Renal cortex interstitium (tissue), 15 donors: ENCODE measurements at places on chromosomes 2 and 18.
A peak's percentile ranks its signal among the peaks of the same experiment; 100 is the strongest.

GRCh38 chr2:170892391-170892951, 36.6 kb upstream of the GORASP2 start:
- no peak for DNase-seq

GRCh38 chr2:119477113-119477505, 45.5 kb downstream of the TMEM37 start:
- no peak for DNase-seq

DNA sequence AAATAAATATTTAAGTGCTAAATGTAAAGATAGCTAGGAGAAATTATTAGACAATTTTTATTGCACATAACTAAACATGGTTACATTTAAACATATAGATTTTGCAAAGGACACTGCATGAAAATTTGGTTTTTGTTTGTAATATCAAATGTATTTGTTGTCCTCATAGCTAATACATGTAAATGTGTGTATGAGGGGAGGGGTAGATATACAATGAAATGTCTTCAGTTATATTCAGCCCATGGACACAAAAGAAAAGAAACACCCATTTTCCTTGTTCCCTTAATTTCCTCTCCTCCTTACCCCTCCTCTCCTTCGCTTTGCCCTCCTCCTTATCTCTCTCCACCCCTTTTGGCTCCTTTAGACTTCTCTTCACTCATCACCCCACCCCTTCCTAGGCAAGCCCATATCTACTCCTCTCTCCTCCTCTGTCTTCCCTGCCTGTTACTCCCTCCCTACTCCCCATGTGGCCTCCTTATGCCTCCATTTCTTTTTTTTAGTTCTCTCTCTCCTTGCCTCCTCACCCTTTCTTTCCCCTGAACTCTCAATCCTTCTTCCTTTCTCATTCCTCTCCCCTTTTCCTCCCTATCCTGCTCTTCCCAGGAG, 1.4 kb downstream of the COL3A1 start:
- DNase-seq: no peak

- no peak for DNase-seq
Observed at GRCh38 chr18:35610089-35610488, 28.5 kb downstream of the GALNT1 start.

DNA sequence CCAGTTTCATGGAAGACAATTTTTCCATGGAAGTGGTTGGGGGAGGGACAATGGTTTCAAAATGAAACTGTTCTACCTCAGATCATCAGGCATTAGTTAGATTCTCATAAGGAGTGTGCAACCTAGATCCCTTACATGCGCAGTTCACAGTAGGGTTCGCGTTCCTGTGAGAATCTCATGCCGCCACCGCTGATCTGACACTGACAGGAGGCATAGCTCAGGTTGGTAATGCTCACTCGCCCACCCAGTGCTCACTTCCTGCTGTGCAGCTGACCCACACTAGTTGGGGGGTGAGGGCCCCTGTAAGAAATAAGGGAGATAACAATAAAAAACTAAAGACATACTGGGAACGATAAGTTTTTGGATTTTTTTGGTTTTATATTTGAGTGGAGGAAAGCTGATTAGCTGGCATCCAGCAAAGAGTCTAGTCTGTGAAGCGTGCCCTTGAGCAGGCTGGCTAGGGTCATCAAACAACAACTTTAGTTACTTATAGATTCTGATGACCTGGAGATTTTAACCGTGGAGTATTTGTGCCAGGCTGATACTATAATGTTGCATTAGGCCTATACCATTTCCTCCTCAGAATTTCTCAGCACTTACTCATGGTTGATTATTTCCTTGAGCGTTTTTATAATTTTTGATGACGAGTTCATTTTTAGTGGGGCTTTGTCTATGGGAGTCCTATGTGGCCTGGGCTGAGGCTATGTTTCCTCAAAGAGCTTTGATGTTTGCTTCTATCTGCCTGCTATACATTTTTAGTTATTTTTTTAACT, 6.3 kb upstream of the MCFD2 start:
- no peak for DNase-seq

DNA sequence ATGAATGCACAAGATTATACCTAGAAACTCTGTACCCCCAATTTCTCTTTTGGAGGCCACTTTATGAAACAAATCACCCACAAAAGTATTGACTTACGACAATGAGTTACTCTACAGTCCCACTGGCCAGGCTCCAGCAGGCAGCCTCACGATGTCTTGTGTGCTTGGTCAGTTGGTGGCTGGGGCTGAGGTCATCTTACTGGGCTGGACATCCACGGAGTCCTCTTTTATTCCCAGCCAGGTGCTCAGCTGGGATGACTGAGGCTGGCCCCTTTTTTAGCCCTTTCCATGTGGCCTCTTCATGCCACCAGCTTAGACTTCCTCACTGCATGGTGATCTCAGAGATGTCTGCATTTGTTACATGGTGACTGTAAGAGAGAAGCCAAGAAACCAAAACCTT, 8.9 kb upstream of the ID2 start:
- no peak for DNase-seq

GRCh38 chr2:7567646-7568045, 650.4 kb downstream of the RNF144A start:
- DNase-seq: no peak

DNA sequence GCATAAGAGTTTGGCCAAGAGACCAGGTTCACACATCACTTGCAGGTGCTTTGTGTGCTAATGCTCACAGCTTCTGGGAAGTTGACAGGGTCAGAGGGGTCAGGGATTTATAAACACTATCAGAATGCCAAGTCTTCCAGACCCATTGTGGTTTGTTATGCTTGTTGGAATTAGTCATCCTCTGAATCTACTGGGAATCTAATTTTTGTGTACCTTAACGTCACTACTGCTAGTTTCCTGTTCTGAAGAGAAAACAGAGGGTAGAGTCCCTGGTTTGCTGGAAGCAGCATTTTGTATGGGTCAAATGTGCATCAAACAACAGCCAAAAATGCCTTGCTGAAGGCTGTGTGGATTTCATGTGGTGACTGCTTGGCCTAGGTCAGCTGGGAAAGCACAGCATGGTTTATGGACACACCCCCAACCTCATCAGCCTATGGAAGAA, 33.3 kb downstream of the ANTXR1 start:
- DNase-seq: no peak

DNA sequence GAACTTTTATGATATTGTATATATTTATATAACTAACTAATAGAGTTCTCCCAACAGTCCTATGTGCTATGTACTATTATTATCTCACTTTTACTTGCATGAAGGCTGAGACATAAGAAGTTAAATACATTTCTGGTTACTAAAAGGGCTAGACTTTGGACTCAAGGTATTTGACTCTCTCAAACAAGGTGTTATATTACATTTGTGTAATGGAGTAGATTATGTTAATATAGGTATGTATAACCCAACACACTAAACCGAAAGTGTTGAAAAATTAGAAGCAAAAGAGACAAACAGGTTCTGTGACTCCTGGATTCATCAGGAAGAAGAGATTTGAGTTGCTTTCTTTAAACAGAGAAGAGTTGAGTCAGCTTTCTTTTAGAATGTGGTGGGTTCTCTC, 733.6 kb upstream of the ZEB2 start:
- no peak for DNase-seq

DNA sequence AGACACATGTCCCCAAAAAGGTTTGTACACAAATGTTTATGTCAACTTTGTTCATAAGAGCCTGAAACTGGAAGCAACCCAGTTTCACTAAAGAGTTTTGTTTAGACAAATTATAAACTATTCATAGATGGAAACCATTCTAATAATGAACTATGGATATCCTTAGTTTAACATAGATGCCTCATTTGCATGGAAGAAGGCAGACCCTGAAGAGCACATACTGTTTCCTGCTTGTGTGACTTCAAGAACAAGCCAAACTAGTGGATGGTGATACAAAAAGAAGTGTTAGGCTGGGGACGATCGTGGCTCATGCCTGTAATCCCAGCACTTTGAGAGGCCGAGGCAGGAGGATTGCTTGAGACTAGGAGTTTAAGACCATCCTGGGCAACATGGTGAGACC, 48.1 kb downstream of the ACOXL start:
- DNase-seq: no peak

DNA sequence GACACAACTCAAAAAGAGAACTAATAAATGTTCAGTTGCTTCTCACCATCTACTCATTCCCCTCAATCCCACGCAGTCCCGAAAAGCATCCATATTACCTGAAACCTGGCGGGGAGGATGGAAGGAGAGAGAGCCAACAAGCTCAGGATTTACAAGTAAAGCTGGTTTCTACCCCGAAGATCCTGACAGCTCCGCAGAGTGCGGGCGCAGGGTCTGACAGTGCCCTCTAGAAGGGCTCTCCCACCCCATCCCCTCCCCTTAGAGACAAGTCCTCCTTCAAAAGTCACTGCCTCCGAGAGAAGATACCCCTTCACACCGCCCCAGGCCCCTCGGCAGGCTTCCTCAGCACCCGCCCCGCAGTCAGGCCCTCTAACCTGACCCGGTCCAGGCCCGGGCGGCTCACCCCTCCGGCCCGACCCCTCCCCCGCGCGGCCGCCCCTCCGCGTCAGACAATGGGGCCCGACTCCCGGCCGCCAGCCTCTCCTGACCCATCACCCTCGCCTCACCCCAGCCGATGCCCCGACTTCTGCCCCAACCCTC, 550 bp downstream of the RAB1A start:
- peak; percentile 23 for DNase-seq

- DNase-seq: no peak
Observed at GRCh38 chr2:190807886-190808285, 72.7 kb upstream of the GLS start.

GRCh38 chr18:7980136-7980535, 413.0 kb downstream of the PTPRM start:
- DNase-seq: no peak

GRCh38 chr2:26617588-26618083, 23.5 kb downstream of the CIB4 start:
- DNase-seq: no peak

DNA sequence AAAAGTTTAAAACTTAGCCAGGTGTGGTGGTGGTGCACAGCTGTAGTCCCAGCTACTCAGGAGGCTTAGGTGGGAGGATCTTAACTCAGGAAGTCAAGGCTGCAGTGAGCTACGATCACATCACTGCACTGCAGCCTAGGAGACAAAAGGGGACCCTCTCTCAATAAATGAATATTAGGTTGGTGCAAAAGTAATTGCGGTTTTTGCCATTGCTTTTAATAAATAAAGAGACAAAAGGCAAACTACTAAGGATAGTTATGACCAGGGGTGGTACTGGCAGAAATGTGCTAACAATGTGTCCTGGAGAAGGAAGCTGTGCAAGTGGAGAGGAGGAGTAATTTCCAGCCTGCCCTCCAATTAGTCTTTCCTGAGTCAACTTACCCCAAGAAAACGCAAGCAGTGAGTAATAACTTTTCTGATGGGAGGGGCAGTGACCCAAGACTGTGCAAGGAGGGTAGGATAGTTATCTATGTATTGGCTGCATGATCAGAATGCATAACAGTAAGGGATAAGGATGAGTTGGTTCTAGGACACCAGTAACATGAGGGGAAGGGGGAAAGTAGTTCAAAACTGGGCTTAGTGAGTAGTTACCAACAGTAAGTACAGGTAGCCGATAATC, 1.5 kb downstream of the EXOC6B start:
- no peak for DNase-seq

DNA sequence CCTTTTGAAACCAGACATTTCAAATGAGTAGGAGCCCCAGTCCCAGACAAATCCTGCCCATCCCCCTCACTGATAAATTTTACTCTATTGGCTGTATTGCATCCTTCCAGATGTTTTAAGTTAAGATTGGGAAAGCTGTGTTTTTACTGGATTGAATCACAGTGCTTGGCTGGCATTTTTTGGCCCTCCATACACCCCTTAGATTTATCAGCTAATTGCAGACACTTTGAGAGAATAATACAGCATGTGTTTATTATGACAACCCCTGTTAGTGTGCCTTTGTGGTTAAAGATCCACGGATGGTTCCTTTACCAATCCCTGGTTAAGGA, 74.9 kb downstream of the ANTXR1 start:
- DNase-seq: no peak

DNA sequence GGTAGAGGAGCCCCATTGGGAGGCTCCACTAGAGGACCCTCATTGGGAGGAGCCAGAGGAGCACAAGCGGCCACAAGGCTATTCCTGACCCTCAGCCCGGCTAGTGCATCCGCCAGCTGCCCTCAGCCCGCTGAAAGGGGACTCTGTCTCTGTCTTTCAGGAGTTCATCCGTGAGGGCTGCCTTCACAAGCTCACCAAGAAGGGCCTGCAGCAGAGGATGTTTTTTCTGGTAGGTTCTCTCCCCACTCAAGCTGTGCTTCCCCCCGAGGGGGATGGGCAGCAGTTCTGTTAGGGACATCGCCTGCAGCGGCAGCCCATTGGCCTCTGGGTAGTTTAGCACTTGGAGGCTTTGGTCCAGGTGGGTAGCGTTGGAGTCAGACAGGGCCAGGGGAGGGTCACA, 25.1 kb downstream of the STK25 start:
- DNase-seq: no peak

GRCh38 chr2:24176326-24176725, 1.5 kb downstream of the FAM228A start:
- DNase-seq: no peak

DNA sequence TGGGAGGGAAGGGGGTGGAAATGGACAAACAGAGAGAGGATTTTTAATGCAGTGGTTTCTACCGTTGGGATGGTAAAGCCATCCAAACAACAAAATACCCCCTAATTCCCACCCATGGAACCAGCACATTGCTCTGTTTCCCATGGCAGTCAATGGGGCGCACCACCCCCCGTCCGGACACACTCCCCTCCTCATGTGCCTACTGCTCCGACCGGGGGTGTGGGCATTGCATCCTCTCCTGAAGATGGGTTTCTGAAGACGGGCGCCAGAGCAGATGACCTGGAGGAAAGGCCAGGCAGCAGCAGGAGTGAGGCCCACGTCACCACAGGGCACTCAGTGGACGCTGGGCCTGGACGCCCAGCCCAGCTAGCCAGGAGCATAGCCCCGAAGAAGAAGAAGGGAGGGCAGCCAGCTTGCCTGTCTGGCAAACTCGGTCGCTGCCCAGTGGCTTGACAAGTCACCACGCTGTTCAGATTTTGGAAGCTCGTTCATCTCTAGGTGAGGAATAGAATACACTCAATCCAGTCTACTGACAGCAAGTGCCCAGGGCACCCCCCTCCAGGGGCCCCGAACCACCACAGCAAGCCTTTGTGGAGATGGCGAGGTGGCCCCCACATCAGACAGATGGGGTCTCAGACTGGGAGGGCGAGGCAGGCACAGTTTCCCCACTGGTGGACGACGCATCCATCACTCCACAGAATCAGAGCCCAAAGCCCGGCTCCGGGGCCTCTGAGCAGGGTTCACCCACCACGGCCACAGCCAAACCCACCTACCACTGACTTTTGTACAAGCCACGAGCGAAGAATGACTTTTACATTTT, 296.2 kb upstream of the SALL3 start:
- no peak for DNase-seq

DNA sequence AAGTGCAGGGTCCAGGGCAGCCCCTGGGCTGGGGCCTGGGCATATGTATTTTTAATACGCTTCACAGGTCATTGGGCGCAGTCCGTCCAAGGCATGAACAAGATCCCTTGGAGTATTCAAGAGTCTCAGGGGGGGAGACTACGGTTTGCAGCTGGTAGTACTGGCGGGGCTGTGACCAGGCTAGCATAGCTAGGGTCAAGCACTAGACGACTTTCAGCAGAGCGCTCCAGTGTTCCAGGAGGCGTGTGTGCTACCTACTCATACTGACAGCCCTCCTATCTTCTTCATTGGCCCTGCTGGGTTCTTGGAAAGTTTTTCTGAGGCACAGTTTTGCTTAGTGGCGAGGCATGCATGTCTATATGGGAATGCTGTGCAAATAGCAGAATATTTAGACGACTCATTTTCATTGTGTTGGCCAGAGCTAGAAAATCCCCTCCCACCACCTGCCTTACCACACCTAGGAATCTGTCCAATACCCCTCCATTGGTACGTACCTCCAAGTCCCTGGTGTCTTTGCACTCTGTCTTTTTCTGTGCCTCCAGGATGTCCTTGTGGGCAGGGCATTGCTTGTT, 68.2 kb downstream of the GLI2 start:
- DNase-seq: no peak
